Activated CD8-positive, alpha-beta T cell treated with anti-CD3 and anti-CD28 coated beads, Interleukin-2, amount 10 ng/mL, durations not matched to agents 7 days and 5 days (primary cell): ENCODE measurements at places on chromosomes 5 and 9. TPM values are rescaled to one million over a fixed set of nuclear protein-coding genes. Genes with fewer than 3 reads are reported as not detected.

Gene EQTN
- total RNA-seq = not detected

DNA sequence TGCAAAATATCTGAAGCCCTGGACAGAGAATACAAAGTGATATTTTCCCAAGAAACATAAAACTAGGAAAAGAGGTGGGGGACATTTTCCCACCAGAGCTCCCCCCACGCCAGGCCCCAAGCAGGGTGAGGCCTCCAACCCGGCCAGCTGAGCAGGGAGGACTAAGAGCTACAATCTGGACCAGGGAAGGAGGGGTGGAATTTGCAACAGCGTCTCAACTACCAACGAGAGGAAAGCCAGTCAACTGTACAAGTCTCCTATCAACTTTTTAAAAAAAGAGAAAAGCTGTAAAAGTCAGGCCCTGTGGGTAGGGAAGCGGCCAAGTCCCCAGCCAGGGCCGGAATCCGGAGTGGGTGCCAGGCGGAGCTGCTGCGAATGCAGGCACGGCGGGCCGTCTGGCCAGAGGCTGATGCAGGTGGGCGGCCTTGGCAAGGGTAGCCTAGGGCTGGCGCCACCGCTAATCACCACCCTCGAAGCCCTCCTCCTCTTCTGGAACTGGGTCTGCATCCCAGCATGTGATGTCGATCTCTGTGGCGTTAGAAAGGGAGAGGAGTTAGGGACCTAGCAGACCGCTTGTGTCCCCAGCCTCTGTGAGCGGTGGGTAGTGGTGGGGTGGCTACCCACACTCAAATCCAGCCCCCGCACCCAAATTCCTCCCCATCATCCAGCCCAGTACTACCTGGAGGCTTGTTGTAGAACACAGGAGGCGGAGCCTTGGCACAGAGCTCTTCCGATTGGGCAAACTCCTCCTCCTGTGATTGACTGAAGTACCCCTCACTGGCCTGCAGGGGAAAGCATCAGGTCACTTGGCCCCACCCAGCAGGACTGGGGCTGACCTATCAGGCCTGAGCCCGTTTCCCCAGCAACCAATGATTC lies 10.6 kb downstream of the PRR7 start:
- peaks cover 3% of the 10 kb centered on the region for H3K27me3 ChIP-seq
- H3K4me3 ChIP-seq = peak overlapping the region; percentile 49
- peak; percentile 74 for DNase-seq
- H3K27ac ChIP-seq = peak overlapping the region; percentile 61

DNA sequence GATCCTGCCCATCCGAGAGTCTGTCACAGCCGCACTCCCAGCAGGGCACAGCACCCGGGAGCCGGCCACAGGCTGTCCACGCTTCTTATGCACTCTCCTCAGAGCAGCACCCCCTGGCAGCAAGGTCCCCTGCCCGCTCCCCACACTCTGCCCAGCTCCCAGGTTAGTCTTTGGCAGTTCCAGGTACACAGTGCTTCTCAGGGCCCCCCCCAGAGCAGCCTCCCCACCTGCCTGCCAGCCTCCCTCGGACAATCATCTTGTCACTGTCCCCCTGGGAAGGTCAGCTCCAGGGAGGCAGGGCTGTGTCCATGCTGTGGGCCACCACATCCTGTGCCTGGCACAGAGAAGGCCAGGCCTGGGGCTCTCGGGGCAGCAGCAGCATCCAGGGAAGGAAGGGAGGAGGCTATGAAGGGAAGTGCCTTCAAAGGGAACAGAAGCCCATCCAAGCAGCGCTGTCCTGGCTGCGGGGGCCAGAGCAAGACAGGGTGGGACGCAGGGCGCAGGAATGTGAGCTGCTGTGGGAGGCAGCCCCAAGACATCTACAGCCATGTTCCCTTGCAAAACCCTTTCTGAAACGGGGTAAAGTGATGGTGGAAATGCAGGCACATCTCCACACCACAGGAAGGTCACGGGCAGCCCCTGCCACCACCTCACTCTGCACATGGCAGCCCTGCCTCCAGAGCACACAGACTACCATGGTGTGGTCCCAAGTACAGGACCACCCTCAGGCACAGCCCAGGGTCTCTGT lies 68.6 kb upstream of the ADAMTS2 start:
- peak; percentile 7 for DNase-seq
- no peaks in the 10 kb centered on the region for H3K36me3 ChIP-seq
- H3K4me3 ChIP-seq = no peak overlapping the region
- H3K27me3 ChIP-seq = no peaks in the 10 kb centered on the region

GRCh38 chr5:73605223-73606087 lies 20.5 kb upstream of the ARHGEF28 start:
- H3K27ac ChIP-seq = no peak overlapping the region
- H3K27me3 ChIP-seq = peaks cover 10% of the 10 kb centered on the region
- DNase-seq = no peak
- H3K36me3 ChIP-seq = no peaks in the 10 kb centered on the region
- H3K4me3 ChIP-seq = no peak overlapping the region

DNA sequence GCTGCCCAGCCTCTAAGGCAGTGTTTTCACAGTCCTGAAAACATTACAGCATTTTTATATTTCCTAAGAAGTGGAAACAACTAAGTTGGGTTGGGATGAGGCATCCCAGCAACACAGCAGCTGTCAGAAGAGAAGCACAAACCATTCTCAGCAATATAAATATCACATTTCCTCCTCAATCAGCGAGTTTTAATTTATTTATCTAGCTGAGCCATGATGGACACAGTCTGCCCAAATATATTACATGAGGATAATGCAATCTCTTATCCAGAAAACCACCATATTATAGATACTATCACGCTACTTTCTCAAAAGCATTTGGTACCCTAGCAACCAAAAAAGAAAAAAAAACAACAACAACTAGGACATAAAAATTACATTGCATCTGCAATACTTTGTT lies 158.5 kb downstream of the FSTL4 start:
- H3K4me1 ChIP-seq = no peaks in the 10 kb centered on the region
- peaks cover 3% of the 10 kb centered on the region for H3K27me3 ChIP-seq
- H3K4me3 ChIP-seq = no peak overlapping the region
